ENCODE measurements at places on chromosomes 4 and X.

DNA sequence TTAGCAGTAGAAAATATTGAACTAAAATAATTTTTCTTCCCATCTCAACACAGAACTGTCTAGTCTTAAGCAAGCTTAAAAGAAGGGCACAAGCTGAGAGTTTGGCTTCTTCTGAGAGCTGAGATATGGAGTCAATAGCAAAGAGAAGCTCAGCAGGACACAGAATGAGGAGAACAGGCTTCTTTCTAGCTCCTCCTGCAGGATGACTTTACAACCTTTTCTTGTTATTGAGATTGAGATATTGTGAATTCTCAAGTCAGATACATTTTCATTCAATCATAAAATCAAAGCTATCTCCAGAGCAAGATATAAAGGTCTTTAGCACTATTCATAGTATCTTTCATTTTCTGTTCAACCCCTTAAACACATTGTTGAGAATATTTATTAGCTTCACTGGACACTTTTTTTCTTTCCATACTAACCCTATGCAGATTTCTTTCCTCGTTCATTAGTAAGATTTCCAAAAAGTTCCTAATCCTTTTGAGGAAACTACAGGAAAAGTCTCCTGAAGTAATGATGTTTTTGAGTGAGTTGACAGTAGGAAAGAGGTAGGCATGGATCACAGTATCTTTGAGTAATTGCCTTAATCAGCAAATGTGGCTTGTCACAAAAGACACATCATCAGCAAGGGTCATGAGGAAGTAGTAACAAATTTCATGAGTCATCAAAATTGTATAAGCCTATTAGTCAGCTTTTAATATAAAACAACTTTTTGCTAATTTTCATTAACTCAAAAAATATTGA, 17.8 kb upstream of the CXCL3 start:
- DNase-seq = no peak

- DNase-seq = no peak
Measured at GRCh38 chrX:67724359-67725110, 180.7 kb downstream of the AR start.

- DNase-seq = no peak
Measured at GRCh38 chr4:184818216-184818564, 7.6 kb downstream of the ACSL1 start.

DNA sequence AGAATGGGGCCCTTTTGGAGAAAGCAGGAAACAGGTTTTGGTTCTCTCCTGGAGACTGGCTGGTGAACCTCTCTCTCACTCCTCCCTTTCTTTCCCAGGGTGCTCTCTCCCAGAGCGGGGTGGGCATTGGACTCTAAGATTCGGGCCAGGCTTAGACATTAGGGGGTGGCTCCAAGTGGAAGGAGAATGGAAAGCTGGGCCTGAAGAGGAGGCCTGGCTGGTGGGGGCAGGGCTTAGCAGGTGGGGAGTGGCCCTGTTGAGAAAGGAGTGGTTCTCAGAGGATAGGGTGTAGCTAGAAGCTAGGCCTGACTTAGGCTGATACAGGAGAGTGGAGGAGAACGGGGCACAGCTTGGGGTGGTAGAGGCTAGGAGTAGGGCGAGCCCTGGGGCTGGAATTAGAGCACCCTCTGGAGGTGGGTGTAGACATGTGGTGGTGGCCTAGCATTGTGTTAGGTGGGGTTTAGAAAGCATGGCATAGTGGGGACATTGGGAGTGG, 5.7 kb downstream of the PLP2 start:
- no peak for DNase-seq

DNA sequence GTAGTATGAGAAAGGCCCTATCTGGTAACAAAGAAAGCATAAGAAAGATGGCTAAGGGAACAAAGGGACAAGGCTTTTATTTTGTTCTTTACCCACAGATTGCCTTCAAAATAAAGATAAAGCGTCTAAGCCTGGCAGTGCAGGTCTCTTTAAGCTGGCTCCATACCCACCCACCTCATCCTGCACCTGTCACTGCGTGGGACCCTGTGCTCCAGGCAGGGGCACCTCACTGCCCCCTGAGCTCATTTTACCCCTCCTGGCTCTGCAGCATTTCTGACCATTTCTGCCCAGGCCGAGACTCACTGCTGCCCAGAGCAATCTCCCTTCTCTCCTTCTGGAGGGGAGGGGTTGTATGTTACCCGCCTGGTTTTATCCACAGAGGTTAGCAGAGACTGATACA, 1.7 kb upstream of the CYP4V2 start:
- no peak for DNase-seq

DNA sequence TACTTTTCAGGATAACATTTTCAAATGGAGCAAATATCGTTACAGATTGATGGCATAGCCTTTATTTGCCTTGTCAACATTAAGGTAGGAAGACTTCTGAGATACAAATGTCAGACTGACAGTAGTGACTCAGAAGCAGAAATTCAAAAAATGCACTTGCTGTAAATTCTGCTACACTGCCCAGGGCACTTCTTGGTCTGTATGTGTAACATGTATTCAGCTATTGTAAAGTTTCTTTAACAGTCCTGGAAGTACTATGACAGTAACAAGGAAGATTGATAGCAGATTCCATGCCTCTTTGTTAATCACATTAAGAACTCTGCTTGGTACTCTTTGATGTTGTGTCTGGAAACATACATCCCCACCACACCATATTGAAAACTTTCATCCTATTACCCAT, 69.6 kb upstream of the PCDH18 start:
- no peak for DNase-seq
